ENCODE measurements at places on chromosomes 7 and 10. TPM values are rescaled to one million over a fixed set of nuclear protein-coding genes. Genes with fewer than 3 reads are reported as not detected.

The RAMP3 gene
- 0.13 TPM for total RNA-seq

The SPDYE6 gene
- not detected for total RNA-seq

The CFAP70 gene
- total RNA-seq: 0.10 TPM

The OR13A1 gene
- not detected for total RNA-seq

The EPHA1 gene
- 0.39 TPM for total RNA-seq

The ZNF786 gene
- total RNA-seq: 10.1 TPM

The ZEB1 gene
- total RNA-seq: 31.5 TPM

The POP7 gene
- total RNA-seq: 52.3 TPM

The IGF2BP3 gene
- total RNA-seq: 80.2 TPM

The STAG3 gene
- total RNA-seq: 1.7 TPM

DNA sequence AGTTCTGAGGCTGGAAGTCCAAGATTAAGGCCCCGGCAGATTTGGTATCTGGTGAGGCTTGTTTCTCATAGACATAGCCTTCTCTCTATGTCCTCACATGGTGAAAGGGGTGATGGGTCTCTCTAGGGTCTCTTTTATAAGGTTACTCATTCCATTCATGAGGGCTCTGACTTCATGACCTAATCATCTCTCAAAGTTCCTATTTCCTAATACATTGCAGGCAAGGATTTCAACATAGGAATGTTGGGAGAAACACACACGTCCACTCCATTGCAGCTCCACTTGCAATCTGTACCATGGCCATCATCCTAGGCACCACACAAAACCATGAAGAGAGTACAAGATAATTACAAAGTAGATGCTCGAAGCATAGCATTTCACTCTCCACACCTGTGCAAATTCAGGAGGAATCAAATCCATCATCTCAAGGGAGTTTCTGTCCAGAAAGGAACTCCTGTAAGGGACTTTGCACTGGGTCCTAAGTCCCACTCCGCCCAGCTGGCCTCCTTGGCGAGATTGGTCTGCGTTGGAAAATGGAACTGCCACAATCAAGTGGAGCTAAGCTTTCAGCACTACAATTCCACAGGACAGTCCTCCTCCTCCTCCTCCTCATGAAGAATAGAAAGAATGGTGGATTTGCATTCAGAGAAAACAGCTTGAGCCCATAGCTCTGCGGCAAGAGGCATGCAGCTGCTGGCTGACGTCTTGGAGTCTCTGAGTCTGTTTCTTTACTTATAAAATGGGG lies 8.8 kb downstream of the DDC start:
- DNase-seq: no peak
- H3K4me1 ChIP-seq: no peaks in the 10 kb centered on the region
- no peaks in the 10 kb centered on the region for H3K36me3 ChIP-seq
- H3K4me3 ChIP-seq: no peak overlapping the region
- H3K27ac ChIP-seq: no peak overlapping the region

- no peak overlapping the region for H3K4me3 ChIP-seq
- no peak overlapping the region for H3K27ac ChIP-seq
- H3K4me1 ChIP-seq: no peaks in the 10 kb centered on the region
- no peaks in the 10 kb centered on the region for H3K27me3 ChIP-seq
- no peaks in the 10 kb centered on the region for H3K36me3 ChIP-seq
Measured at GRCh38 chr10:63758080-63758479, 236.9 kb downstream of the REEP3 start.

GRCh38 chr10:393787-394438 lies 258.7 kb downstream of the ZMYND11 start:
- no peak for DNase-seq
- no peak overlapping the region for H3K27ac ChIP-seq
- H3K27me3 ChIP-seq: no peaks in the 10 kb centered on the region
- H3K4me1 ChIP-seq: no peaks in the 10 kb centered on the region

- no peak overlapping the region for H3K4me3 ChIP-seq
- no peaks in the 10 kb centered on the region for H3K36me3 ChIP-seq
- no peaks in the 10 kb centered on the region for H3K27me3 ChIP-seq
Measured at GRCh38 chr7:15167912-15168311, 265.4 kb upstream of the DGKB start.

GRCh38 chr7:91162436-91162835 lies 101.8 kb upstream of the FZD1 start:
- no peaks in the 10 kb centered on the region for H3K36me3 ChIP-seq
- H3K4me3 ChIP-seq: no peak overlapping the region
- no peaks in the 10 kb centered on the region for H3K4me1 ChIP-seq
- DNase-seq: no peak
- H3K27me3 ChIP-seq: no peaks in the 10 kb centered on the region

DNA sequence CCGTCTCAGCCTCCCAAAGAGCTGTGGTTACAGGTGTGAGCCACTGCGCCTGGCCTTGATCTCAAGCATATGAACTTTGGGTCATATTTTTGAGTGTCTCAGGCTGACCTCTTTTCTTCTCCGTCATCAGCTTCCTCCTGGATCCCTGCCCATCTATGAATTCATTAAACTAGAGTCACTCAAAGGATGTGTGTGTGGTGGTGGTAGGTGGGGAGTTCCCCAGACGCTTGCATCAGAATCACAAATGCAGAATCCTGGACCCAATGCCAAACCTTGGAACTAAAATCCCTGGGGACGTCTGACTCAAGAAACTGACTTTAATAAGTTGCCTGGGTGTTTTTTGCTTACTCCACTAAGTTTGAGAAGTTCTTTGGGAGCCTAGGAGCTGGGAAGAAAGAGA lies 6.7 kb upstream of the CREB5 start:
- H3K27ac ChIP-seq: no peak overlapping the region
- H3K27me3 ChIP-seq: peaks cover 10% of the 10 kb centered on the region
- no peak overlapping the region for H3K4me3 ChIP-seq
- no peaks in the 10 kb centered on the region for H3K36me3 ChIP-seq

DNA sequence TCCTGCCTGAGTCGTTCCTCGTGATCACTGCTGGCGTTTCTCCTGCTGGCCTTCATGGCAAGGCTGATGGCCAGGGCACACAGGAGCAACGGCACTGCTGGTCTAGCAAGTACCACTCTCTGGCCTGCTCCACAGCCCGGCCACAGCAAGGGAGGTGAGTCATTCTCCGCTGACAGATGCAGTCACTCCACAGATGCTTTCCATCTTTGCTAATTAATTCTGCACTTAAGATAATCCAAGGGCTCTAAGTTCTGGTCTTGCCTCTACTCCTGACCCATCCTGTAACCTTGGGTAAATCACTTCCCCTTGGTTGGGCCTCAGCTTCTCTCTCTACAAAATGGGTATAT lies 244.4 kb downstream of the RPS24 start:
- no peak for DNase-seq
- peaks cover 6% of the 10 kb centered on the region for H3K27me3 ChIP-seq
- no peaks in the 10 kb centered on the region for H3K36me3 ChIP-seq

- no peak for DNase-seq
- peaks cover 3% of the 10 kb centered on the region for H3K27me3 ChIP-seq
- H3K36me3 ChIP-seq: no peaks in the 10 kb centered on the region
- H3K4me3 ChIP-seq: no peak overlapping the region
Measured at GRCh38 chr7:123649964-123650363, 5.7 kb upstream of the LMOD2 start.

DNA sequence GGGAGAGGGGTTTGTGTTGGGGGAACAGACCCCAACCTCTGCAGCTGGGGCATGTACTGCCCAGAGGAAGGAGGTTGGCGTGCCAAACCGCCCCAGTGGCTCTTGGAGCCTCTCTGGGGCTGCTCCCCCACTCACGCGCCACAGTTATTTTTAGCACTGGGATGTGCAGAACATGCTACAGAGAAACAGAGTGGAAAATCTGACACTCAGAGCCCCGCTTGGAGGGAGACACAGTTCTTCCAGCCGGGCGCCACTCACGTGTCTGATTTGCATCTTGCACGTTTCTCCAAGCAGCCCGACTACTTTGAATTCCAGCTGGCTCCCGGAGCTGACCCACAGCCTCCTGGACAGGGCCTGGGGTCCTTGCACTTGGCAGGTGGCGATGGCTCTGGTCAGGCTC lies 182.0 kb downstream of the RPS24 start:
- no peak overlapping the region for H3K4me3 ChIP-seq
- DNase-seq: no peak
- no peaks in the 10 kb centered on the region for H3K36me3 ChIP-seq

DNA sequence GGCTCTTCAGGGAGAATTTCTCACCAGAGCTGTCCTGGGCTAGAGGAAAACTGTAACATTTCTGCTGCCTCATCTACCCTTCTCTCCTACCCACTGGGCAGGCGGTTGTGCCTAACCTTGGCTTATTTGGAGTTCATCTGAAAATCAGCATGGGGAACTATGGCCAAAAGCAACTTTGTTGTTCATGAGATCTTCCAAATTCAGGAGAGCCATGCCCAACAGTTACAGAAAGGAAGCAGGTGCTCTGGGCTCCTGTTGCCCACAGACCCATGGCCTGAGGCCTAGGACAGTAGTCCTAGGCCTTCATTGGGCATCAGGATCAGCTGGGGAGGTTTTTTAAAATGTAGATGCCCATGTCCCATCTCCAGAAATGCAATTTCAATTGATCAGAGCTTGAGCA lies 85.2 kb downstream of the GRID1 start:
- H3K36me3 ChIP-seq: no peaks in the 10 kb centered on the region
- no peaks in the 10 kb centered on the region for H3K27me3 ChIP-seq
- H3K4me3 ChIP-seq: no peak overlapping the region

- DNase-seq: no peak
- no peaks in the 10 kb centered on the region for H3K27me3 ChIP-seq
- H3K36me3 ChIP-seq: no peaks in the 10 kb centered on the region
- no peaks in the 10 kb centered on the region for H3K4me1 ChIP-seq
Measured at GRCh38 chr7:86876146-86876545, 183.3 kb downstream of the ELAPOR2 start.

- H3K4me1 ChIP-seq: no peaks in the 10 kb centered on the region
- H3K36me3 ChIP-seq: no peaks in the 10 kb centered on the region
- no peak overlapping the region for H3K27ac ChIP-seq
- H3K27me3 ChIP-seq: no peaks in the 10 kb centered on the region
Measured at GRCh38 chr10:64863836-64864235, 1342.6 kb downstream of the REEP3 start.

DNA sequence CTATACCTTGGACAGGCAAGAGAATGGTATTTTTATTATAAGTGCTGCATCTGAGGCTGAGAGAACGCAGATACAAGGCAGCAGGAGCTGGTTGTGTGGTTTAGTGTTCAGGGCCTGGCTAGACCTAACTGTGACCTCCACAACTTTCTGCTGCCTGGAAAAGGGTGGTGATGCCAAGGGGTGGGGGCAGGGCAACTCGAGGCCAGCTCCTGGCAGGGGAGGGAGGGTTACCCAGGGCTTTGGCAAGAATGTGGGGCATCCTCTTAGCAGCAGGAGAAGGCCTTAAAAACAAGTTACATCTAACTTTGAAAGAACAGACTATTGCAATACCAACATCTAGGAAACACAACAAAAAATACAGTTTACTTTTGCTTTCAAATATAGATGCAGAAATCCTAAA lies 13.0 kb downstream of the MXI1 start:
- no peaks in the 10 kb centered on the region for H3K27me3 ChIP-seq
- no peak overlapping the region for H3K27ac ChIP-seq
- no peak for DNase-seq
- no peak overlapping the region for H3K4me3 ChIP-seq
- no peaks in the 10 kb centered on the region for H3K36me3 ChIP-seq

DNA sequence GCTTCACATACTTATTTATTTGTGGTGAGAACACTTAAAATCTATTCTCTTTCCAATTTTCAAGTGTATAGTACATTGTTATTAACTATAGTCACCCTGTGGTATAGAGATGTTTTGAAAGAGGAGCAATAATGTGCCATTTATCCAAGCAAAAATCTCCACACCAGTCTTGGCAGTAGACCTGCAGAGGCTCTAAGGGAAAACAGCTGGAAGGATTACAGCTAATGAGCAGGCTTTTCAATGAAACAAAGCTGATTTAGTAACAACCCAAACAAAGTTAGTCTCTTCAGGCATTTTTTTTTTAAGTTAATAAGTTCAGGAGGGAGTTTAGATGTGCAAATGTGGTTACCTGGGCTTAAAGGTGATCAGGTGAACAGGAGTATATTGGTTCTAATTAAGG lies 101.9 kb downstream of the EVX1 start:
- peak overlapping the region; percentile 53 for H3K27ac ChIP-seq
- no peak for DNase-seq
- H3K36me3 ChIP-seq: no peaks in the 10 kb centered on the region
- no peaks in the 10 kb centered on the region for H3K27me3 ChIP-seq

DNA sequence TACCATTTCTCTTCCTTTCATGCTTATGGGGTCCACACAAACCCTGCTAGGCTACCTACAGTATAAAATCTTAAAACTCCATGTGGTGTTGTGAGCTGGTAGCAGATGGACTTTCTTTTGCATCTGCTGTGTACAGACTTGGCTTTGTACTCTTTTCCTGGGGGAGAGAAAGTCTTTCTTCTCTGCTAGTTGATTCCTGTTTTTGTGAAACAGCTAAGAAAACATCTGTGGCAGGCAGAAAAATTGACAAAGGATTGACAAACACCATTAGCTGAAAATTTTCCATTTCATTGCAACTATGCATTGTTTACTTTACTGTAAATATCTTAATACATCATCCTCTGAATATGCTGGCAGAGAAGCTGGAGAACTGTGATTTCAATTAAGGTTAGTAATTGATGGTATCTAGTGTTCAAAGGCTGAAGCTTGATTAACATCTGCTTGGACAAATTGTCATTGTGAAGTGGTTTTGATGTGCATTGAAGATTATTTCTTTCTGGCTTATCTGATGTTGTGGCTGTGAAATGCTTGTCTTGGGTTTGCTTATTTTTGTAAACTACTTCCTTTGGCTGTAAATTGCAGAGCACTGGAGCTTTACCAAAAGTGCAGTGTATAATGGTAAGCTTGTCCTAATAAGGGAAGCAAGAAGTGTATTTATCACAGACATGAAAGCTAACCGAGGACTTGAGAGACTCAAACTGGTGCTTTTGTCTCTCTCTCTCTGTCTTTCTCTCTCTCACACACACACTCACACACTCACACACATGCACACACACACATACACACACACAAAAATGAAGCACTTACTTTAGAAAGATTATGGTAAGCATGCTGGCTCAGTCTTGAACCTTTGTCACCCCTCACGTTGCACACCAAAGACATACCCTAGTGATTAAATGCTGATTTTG lies at the start of gene FOXP2:
Gene FOXP2, plus strand, starts transcription at position 660 of the 908 bp plus-strand sequence. CDS start 11,697 bp downstream, outside the sequence.
- H3K4me1 ChIP-seq: peaks cover 6% of the 10 kb centered on the region
- peak within 1 kb of the TSS; percentile 13 for H3K4me3 ChIP-seq
- H3K27me3 ChIP-seq: no peaks in the 10 kb centered on the region
- no peak for DNase-seq
- H3K27ac ChIP-seq: peak within 1 kb of the TSS; percentile 69

DNA sequence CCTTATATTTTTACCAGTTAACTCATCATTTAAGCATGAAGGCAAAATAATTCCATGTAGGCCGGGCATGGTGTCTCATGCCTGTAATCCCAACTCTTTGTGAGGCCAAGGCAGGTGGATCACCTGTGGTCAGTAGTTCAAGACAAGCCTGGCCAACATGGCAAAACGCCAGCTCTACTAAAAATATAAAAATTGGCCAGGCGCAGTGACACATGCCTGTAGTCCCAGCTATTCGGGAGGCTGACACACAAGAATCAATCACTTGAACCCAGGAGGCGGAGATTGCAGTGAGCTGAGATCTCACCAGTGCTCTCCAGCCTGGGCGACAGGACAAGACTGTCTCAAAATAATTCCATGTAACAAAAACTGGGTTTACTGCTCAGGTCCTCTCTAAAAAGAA lies 18.3 kb downstream of the HNRNPA2B1 start:
- peaks cover 50% of the 10 kb centered on the region for H3K4me1 ChIP-seq
- H3K27ac ChIP-seq: peak overlapping the region; percentile 4
- no peak for DNase-seq
- no peak overlapping the region for H3K4me3 ChIP-seq
- peaks cover 5% of the 10 kb centered on the region for H3K36me3 ChIP-seq
- no peaks in the 10 kb centered on the region for H3K27me3 ChIP-seq
